Activated CD8-positive, alpha-beta T cell treated with anti-CD3 and anti-CD28 coated beads, Interleukin-2, amount 10 ng/mL, durations not matched to agents 7 days and 5 days (primary cell): ENCODE measurements at places on chromosomes 5 and 9. TPM values are rescaled to one million over a fixed set of nuclear protein-coding genes. Genes with fewer than 3 reads are reported as not detected.

Gene SLC34A1
- 2.1 TPM for total RNA-seq

DNA sequence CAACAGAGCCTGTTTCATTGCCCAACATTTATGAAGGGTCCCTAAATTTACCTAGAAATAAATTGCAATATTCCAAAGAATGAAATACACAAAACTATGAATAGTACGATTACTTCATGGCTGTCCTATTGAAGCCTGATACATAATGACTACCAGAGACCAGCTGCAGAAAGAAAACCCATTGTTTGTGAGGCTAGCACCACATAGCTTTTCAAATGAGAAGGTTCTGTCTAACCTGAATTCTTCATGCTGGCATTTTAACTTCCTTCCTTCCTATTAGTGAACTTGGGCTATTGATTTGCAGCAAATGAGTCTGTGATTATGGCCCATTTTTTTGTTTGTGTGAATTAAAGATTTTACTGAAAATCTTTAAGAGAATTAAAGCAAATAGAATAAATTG is 47.3 kb downstream of the MEGF10 start:
- no peak overlapping the region for H3K27ac ChIP-seq
- no peaks in the 10 kb centered on the region for H3K4me1 ChIP-seq
- peaks cover 26% of the 10 kb centered on the region for H3K27me3 ChIP-seq
- H3K36me3 ChIP-seq, result no peaks in the 10 kb centered on the region

- peaks cover 30% of the 10 kb centered on the region for H3K27me3 ChIP-seq
- H3K4me3 ChIP-seq, result no peak overlapping the region
- DNase-seq, result no peak
- H3K27ac ChIP-seq, result no peak overlapping the region
Observed at GRCh38 chr9:96177005-96177718, 124.8 kb downstream of the HSD17B3 start.

DNA sequence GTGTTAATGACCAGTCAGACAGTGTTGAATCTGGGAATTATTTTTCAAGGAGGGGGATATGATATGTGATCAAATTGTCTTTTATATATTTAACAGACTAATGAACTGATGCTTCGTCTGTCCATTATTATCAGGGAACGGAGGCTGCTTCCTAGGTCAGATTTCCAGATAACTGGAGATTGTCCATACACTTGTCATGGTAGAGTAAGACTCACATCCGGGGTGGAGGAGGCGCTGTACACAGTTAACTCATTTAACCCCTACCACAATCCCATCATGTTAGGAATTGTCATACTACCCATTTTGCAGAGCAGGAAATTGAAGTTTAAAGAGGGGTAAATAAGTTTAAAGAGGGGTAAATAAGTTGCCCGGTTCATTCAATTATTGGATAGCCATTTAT is 55.9 kb downstream of the ARHGAP26 start:
- no peak overlapping the region for H3K27ac ChIP-seq
- peaks cover 59% of the 10 kb centered on the region for H3K4me1 ChIP-seq
- no peak for DNase-seq
- no peaks in the 10 kb centered on the region for H3K36me3 ChIP-seq
- H3K27me3 ChIP-seq, result no peaks in the 10 kb centered on the region
